ENCODE measurements at places on chromosomes 3 and 15. TPM values are rescaled to one million over a fixed set of nuclear protein-coding genes. Genes with fewer than 3 reads are reported as not detected.

Gene SPESP1
- 9.2 TPM for total RNA-seq

Gene GRK7
- not detected for total RNA-seq

Gene SST
- not detected for total RNA-seq

Gene CHRFAM7A
- 2.8 TPM for total RNA-seq

Gene IQCF2
- total RNA-seq: not detected

DNA sequence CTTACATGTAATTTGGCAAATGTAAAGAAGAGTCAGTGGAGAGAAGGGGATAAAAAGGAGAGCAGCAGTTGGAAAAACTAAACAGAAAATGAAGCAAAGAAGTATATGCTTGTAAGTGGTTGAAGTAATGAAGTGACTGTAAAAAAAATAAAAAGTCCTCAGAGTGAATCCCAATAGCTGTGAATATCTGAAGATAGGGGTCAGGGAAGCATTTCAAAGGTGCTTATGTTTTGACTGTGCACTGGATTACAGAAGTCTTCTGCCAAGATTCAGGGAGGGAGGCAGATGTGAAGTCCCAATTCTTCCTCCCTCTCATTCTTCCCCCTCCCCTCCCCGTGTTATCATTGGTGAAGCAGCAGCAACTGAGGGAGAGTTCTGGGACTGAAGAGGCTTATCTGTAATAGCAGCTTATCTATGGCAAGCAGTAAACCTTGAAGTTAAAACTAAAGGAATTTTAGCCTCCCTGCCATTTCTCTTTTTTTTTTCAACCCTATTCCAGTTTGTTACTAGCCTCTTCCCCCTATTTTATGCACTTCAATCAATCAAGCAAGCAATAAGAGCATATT lies 597.9 kb downstream of the IGSF11 start:
- DNase-seq: no peak

DNA sequence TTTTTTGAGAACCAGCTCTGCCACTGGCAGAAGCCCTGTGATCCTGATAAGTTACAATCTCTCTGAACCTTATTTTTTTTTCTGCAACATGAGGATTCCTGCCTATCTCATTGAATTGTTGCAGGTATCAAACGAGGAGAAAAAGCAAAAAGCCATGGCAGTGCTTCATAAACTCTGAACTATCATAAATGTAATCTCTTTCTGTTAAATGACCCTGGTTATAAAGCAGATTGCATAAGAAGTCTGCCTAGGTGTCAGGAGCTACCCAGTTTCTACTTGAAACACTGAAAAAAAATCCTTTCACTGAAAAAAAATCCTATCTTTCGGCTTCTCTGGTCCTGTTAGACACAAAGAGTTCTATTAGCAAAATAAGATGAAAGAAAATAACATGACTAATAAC lies 172.7 kb downstream of the FAM43A start:
- DNase-seq: no peak

DNA sequence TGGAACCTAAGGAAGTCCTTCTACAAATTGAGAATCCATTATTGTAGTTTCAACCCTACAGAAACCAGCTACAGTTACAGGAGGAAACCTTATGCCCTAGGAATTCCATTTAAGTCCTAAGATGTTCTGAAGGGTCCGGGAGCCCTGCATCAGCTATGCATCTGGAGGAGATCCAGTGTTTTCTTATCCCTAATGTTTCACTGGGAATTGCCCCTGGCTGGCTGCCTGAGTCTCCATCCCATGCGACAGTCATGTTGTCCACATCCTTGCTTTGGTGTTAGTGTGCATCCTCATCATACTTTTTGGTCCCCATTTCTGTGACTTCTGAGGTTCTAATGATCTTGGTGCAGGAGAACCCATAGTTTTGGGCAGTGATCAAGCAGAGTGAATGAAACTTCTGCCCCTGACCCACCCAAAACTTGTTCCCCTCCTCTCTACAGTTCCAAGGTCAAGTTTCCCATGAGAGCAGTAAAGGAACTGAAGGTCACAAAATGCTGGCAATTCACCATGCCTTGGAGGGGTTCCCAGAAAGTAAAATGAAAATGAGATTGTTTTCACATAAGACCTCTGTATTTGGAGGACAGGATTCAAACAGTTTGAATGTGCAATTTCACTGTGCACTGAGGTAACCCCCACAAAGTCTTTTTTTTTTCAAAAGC lies 121.9 kb upstream of the PHLDB2 start:
- DNase-seq: no peak

DNA sequence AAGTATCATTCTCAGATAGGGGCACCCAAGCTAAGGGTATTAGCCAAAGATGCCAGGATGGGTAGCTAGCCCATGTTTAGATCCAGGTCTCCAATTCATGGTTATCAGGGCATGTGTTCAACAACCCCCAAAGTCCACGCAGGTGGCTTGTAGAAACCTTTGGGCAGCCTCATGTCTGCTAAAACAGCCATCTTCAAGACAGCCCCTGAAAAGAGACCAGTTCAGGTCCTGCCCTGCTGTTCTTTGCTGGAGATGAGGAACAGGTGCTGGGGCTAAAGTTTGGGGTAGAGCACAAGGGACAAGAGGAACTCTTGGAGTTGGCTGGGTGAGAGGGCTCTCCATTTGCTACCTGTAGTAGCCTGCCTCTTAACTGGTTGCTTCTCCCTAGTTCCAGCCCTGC lies 4.6 kb downstream of the PPM1M start:
- no peak for DNase-seq

DNA sequence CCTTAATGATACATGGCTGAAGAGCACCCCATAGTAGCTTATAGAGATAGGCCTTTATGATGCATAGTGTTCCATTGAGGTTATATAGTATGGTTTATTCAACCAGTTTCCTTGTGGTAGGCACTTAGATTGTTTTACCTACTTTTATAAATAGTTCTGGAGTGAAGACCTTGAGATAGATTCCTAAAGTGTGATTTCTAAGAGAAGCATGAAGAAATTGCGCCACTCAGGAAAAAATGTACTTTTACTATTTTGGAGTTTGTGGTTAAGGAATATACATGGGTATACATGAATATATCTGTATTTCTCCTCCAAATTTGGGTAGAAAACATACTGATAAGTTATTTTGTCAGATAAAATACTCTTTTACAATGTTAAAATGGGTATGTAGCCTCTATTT lies 70.5 kb downstream of the CHD2 start:
- no peak for DNase-seq

GRCh38 chr15:51135276-51135675 lies 40.6 kb upstream of the TNFAIP8L3 start:
- no peak for DNase-seq

DNA sequence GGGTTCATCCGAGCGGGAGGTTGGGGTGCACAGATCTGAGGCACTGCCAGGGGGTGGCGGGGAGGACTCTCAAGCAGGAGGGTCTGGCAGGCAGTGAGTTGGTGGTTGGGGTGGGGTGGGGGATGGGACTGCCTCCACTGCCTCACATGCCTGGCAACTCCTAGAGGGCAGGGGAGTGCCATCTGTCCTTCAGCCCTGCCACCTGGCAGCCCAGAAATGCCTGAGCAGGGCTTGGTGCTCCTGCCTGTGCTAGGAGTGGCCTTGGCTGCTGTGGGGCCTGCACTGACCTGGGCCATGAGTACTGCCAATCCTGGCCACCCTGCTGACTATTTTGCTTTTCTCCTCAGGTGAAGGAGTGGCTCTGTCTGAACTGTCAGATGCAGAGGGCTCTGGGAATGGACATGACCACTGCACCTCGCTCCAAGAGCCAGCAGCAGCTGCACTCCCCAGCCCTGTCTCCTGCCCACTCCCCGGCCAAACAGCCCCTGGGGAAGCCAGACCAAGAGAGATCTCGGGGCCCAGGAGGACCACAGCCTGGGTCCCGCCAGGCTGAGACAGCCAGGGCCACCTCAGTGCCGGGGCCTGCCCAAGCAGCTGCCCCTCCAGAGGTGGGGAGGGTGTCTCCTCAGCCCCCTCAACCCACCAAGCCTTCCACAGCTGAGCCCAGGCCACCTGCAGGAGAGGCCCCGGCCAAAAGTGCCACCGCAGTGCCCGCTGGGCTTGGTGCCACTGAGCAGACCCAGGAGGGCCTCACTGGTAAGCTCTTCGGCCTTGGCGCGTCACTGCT lies 32.0 kb upstream of the APEH start:
- no peak for DNase-seq

GRCh38 chr15:75843678-75844581 lies 683 bp downstream of the UBE2Q2 start:
- peak; percentile 62 for DNase-seq

- DNase-seq: peak; percentile 23
Measured at GRCh38 chr3:70849911-70850699, 537.7 kb upstream of the MDFIC2 start.

- no peak for DNase-seq
Measured at GRCh38 chr15:45048794-45049631, 26.0 kb downstream of the SORD start.

GRCh38 chr3:139016430-139017048 lies 4.2 kb downstream of the PRR23B start:
- DNase-seq: no peak

DNA sequence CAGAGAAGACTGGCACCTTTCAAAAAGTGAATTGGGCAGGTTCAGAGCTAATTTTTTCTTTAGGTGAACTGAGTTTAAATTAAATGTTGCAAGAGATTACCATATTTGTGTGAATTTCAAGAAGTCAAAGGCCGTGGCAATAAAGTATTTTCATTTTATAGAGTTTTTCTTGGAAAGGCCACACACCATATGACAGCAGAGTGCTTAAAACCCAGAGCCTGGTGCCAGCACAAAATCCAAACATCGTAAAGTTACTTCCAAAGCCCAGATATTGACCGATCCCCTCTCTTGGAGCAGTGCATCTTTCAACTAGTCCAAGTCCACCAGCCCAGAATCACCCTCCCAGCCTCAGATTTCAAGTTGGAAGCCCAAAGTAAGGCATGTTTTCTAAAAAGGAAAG lies 164.5 kb downstream of the VGLL4 start:
- no peak for DNase-seq

DNA sequence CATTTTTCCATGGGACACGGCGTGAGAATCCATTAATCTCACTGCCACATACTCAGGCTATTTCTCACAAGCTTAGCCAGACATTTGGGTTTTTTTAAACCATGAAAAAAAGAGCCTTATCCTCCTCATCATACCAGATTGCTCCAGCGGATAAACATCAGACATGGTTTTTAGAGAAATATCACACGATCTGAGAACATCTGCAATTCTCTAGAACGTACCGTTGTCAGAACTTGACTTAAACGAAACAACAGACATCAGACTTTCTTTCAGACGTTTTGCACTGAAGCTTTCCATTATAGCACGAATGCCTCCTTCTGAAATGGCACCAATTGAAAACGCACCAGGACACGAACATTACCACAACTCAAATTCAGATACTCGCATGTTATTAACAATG lies 744.2 kb upstream of the CFAP20DC start:
- no peak for DNase-seq

Data from left cardiac atrium (tissue), 4 donors.